ENCODE measurements at places on chromosomes 6 and 20.

- DNase-seq, result no peak
Observed at GRCh38 chr20:51127713-51128112, 104.8 kb upstream of the KCNG1 start.

DNA sequence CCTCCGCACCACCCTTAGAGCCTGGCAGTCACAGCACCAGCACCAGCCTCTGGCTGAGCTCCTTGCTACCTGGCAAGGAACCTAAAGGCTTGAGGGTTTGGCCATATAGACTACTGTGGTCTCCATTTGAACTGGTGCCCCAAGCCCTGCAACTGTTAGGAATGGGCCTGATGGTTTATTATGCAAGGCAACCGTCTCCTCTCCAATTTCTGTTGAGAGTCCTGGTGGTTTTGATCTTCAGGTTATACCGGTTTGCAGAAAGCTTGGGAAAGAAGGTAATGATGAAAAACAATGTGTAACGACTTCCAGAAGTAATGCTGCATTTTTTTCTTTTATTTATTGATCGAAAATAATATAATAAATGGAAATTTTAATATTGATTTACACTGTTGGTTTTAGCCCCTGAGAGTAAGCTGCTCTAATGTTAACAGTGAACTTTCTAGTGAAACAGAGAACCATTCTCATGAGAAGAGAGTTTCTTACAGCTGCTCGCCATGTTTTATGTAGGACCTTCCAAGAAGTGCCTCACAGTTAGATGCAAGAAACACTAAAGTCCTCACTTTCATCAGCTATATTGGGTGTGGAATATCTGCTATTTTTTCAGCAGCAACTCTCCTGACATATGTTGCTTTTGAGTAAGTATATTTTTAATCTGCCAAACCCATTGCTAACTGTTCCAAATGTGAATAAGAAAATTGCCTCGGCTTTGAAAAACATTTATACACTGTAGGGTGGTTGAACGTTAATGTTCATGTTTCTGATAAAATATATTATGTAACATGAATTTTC lies 112.8 kb downstream of the ADGRG6 start:
- DNase-seq, result no peak

GRCh38 chr20:35226126-35226883 lies at the start of gene MMP24:
TSS of gene MMP24 (plus strand) at chr20:35226690. CDS start at chr20:35226739, 49 bp downstream.
- no peak for DNase-seq

DNA sequence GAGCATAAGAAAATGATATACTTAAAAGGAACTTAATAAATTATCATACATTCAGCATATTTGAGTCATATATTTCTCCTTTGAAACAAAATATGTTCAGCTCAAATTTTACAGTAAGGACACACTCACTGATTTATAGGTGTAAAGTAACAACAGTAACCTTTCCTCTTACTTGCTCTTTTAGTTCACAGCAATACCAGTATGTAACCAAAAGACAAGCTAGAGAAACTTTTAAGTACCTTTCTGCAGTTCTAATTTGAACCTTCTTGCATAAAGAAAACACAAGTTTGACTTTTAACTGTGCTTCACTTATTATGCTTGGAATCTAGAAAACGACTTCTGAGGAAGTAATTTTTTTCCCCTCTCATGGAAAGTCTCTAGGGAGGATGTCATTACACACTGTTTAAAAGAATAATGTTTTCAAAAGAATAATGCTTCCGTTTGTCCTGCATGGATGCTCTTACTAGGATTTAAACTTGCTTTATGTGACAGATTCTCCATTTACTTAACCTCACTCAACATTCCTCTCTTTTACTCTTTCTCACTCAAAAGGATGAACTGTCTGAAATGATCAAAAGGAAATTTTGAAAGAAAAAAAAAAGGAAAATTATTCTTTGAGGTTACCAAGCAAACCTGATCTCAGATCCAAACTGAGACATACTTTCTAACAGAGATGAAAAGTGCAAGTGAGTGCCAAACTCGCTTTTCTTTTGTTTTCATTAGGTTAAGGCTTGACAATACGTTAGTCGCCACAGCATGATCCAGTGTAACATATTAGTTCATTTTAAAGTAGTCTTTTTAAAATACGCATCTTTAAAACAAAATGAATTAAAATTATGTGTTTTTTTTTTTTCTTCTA lies 22.4 kb upstream of the CALHM6 start:
- DNase-seq, result no peak

- no peak for DNase-seq
Observed at GRCh38 chr6:154356113-154356512, 490 bp downstream of the IPCEF1 start.

GRCh38 chr6:15322781-15323536 lies 77.1 kb downstream of the JARID2 start:
- no peak for DNase-seq

DNA sequence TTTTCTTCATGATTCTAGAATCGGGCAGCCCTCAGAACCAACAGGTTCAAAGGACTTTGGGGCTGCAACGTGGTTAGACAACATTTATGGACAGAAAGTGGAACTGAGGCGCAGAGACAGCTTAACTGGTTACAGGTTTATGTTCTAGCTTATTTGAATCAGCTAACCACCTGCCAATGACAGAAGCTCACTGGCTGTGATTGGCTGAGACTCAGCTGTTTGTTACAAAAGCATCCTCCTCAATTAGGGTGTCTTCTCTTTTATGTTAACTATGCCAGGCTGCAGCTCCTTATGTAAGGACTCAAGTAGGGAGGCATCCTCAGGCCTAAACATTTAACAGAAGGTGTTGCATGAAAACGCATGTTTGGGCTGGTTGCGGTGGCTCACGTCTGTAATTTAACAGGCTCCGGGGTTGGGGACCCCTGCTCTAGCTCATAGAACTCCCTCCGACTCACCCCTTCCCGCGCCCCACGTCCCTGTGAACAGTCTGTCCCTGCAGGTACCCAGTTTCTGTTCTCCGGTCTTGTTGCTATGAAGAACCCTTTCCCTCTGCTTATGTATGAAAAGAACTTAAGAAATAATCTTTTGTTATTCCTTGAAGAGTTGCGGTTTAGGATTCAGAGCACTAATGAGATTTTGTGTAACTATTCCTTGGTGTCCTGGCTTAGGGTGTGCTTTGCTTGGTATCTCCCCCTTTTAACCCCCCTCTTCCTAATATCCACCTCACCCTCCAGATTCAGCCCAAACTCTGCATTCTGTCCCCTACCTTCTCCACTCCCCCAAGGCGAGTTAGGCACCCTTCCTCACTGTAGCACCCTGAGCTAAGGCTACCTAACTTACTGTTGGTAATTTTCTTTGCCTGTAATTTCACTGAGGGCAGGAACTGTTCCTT lies 1.2 kb upstream of the TMEM181 start:
- no peak for DNase-seq

Data from Right ventricle myocardium superior (tissue), 1 donor.